ENCODE measurements at places on chromosomes 13 and 19. TPM values are rescaled to one million over a fixed set of nuclear protein-coding genes. Genes with fewer than 3 reads are reported as not detected.

ADM5 gene
- total RNA-seq, result 1.9 TPM

NCAN gene
- not detected for total RNA-seq

LSM7 gene
- 55.9 TPM for total RNA-seq

CEACAM7 gene
- not detected for total RNA-seq

TNNI3 gene
- not detected for total RNA-seq

TMEM221 gene
- not detected for total RNA-seq

PTH2 gene
- total RNA-seq, result not detected

PRTN3 gene
- not detected for total RNA-seq

GRCh38 chr19:29421196-29421545 is 104.6 kb upstream of the VSTM2B start:
- no peak overlapping the region for H3K27ac ChIP-seq
- DNase-seq, result no peak
- H3K27me3 ChIP-seq, result no peaks in the 10 kb centered on the region
- H3K4me3 ChIP-seq, result no peak overlapping the region
- no peaks in the 10 kb centered on the region for H3K4me1 ChIP-seq

GRCh38 chr13:74131227-74131626 is 3.0 kb downstream of the KLF12 start:
- H3K27me3 ChIP-seq, result no peaks in the 10 kb centered on the region
- H3K36me3 ChIP-seq, result no peaks in the 10 kb centered on the region
- H3K27ac ChIP-seq, result peak overlapping the region; percentile 15
- no peak overlapping the region for H3K4me3 ChIP-seq
- H3K4me1 ChIP-seq, result peaks cover 12% of the 10 kb centered on the region

GRCh38 chr13:99830931-99831330 is 140.6 kb downstream of the ZIC5 start:
- H3K4me3 ChIP-seq, result no peak overlapping the region
- DNase-seq, result no peak
- no peaks in the 10 kb centered on the region for H3K27me3 ChIP-seq
- no peaks in the 10 kb centered on the region for H3K4me1 ChIP-seq
- no peak overlapping the region for H3K27ac ChIP-seq

DNA sequence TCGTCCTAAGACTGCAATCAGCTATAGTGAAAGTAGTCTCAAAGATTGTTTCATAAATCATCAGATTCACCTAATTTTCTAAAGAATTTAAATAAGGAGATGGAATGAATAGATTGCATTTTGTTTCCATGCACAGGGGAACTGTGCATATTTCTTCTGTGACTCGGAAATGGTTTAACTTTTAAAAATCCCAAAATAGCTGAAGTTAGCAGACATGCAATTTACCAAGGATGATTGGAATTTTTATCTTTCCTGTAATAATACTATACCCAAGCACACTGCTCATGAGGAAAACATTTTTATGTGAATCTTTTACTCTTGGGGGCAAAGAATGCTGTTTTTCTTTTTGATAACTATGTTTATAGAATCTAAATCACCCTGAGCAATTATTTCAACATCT is 15.0 kb upstream of the LMO7 start:
- H3K27me3 ChIP-seq, result no peaks in the 10 kb centered on the region
- DNase-seq, result no peak
- H3K4me3 ChIP-seq, result no peak overlapping the region
- H3K4me1 ChIP-seq, result no peaks in the 10 kb centered on the region

DNA sequence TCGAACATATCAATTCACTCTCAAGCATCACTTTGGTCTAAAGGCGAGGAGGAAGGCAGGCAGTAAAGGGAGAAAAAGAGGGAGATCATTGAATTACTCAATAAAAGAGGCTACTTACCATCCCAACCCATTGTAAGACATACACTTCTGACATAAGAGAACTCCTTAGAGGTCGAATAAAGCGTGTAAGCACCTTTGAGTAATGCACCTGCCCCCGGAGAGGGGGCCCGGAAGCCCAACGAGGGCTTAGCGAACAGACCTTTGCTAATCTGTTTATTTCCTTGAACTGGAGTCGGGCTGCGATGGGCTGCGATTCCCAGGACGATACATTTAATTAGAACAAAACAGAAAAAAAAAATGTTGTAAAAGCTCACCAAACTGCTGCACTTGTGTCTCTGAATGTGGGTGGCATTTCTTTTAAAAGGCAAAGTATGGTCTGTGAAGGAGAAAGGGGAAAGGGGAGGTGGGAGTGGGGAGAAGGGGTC is 3.0 kb downstream of the ZC3H4 start:
- peak overlapping the region; percentile 100 for H3K27ac ChIP-seq
- no peaks in the 10 kb centered on the region for H3K36me3 ChIP-seq
- H3K4me1 ChIP-seq, result peaks cover 32% of the 10 kb centered on the region
- H3K27me3 ChIP-seq, result no peaks in the 10 kb centered on the region
- no peak for DNase-seq

DNA sequence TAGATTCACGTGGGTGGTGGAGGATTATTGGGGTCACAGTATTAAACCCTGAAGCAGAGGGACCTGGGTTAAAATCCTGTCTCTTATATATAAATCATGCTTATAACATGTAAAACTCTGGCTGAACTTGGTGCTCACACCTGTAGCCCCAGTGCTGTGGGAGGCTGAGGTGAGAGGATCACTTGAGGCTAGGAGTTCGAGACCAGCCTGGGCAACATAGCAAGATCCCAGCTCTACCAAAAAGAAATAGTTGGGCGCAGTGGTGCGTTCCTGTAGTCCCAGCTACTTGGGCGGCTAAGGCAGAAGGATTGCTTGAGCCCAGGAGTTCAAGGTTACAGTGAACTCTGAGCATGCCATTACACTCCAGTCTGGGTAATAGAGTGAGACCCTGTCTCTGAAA is 2.4 kb downstream of the ZNF805 start:
- no peak for DNase-seq
- no peak overlapping the region for H3K27ac ChIP-seq
- H3K36me3 ChIP-seq, result peaks cover 37% of the 10 kb centered on the region
- H3K27me3 ChIP-seq, result no peaks in the 10 kb centered on the region
- peaks cover 21% of the 10 kb centered on the region for H3K4me1 ChIP-seq
- H3K4me3 ChIP-seq, result no peak overlapping the region

GRCh38 chr13:49443357-49443703 is 534 bp downstream of the CAB39L start:
- H3K4me3 ChIP-seq, result peak overlapping the region; percentile 82
- H3K4me1 ChIP-seq, result peaks cover 19% of the 10 kb centered on the region

DNA sequence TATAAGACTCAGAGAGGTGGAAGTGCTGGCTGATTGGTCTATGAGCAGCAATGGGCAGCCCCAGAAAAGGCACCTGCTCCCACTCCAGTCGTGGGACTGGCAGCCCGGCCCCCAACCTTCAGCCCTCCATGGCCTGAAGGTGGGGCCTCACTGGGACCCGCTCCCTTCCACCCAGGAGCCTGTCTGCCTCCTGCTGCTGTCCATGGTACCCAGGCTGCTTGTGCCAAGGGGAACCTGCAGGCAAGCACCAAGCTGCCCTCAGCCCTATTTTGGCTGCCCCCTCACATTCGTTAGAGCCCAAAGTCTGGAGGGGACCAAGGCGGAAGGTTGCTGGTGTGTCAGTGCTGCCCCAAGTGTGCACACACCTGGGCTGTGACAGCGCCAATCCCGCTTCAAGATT is 2304.9 kb downstream of the PCDH9 start:
- H3K4me3 ChIP-seq, result no peak overlapping the region
- no peak for DNase-seq
- no peaks in the 10 kb centered on the region for H3K4me1 ChIP-seq

DNA sequence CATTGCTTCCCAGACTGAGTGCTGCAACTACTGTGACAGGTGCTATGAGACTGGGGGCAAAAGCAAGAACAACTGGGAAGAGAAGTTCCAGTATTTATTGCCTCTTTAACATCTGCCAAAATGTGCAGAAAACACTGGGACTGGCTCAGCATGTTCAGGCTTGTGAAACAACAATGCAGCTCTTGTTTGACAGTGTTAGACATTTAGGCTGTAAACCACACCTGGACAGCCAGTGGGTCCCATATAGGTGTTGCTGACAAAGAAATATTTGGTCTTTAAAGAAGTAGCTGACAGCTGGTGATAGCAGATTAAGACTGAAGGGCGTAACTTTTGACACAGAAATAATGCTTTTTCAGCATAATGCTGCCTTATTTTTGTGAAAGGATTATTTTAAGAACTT is 88.1 kb downstream of the STOML3 start:
- H3K27ac ChIP-seq, result no peak overlapping the region
- no peak for DNase-seq
- H3K4me3 ChIP-seq, result no peak overlapping the region
- H3K36me3 ChIP-seq, result no peaks in the 10 kb centered on the region

- no peak for DNase-seq
- H3K36me3 ChIP-seq, result no peaks in the 10 kb centered on the region
- no peaks in the 10 kb centered on the region for H3K27me3 ChIP-seq
- H3K4me1 ChIP-seq, result peaks cover 13% of the 10 kb centered on the region
- no peak within 1 kb of the TSS for H3K4me3 ChIP-seq
- H3K27ac ChIP-seq, result no peak within 1 kb of the TSS
These were observed at the start of gene LGALS7B for GRCh38 chr19:38788478-38789243. LGALS7B (plus strand) TSS chr19:38789200; CDS start chr19:38789227, 27 bp downstream.

- H3K27me3 ChIP-seq, result no peaks in the 10 kb centered on the region
- H3K4me3 ChIP-seq, result no peak overlapping the region
- DNase-seq, result no peak
- H3K27ac ChIP-seq, result no peak overlapping the region
- H3K4me1 ChIP-seq, result no peaks in the 10 kb centered on the region
- no peaks in the 10 kb centered on the region for H3K36me3 ChIP-seq
These were observed 586.8 kb upstream of the MIR17HG start for GRCh38 chr13:90760639-90761038.

GRCh38 chr13:40376296-40376849 is 290.1 kb downstream of the FOXO1 start:
- no peak overlapping the region for H3K27ac ChIP-seq
- no peaks in the 10 kb centered on the region for H3K36me3 ChIP-seq
- H3K4me3 ChIP-seq, result no peak overlapping the region
- H3K27me3 ChIP-seq, result no peaks in the 10 kb centered on the region
- DNase-seq, result no peak

DNA sequence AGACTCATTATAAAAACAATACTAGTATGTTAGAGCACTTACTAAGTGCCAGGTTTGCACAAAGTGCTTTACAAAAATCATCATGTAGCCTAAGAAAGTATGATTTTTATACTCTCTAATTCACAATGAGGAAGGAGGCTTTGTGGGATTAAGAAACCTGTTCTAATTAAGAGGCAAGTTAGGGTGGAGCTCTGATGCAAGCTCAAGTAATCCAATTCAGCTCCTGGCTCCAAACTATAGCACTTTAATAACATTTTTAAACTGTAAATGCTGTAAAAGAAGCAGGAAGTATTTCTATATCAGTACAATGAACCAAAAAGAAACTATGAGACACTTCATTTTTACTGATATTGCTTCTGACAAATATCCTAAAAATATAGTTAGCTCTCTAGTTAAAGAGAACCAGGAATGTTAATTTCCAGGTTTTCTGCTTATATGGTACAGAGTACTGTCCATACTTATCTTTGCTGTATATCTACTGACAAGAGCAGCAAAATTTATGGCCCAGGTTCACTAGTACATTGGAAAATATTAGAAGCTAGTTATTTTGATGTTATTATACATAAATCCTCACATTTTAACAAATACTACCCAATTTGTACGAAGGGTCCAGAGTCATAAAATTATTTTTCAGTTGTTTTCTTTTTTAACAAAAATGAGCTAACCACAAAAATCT is 482.0 kb downstream of the DIAPH3 start:
- no peak overlapping the region for H3K27ac ChIP-seq
- no peak for DNase-seq
- H3K36me3 ChIP-seq, result no peaks in the 10 kb centered on the region
- no peaks in the 10 kb centered on the region for H3K27me3 ChIP-seq
- H3K4me1 ChIP-seq, result no peaks in the 10 kb centered on the region

DNA sequence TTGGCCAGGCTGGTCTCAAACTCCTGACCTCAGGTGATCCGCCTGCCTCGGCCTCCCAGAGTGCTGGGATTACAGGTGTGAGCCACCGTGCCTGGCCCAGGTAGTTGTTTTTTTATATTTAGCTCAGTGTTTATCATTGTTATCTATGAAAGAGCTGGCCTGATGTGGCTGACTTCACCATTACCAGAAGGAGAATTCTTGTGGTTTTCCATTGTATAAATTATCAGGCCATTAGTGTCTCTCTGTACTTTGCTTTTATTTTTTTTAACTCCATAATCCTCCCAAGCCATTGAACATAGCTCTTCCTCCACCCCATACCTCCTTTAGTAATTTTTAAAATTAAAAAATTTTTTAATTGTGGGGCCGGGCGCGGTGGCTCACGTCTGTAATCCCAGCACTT is 24.2 kb downstream of the CERS4 start:
- no peaks in the 10 kb centered on the region for H3K36me3 ChIP-seq
- no peaks in the 10 kb centered on the region for H3K4me1 ChIP-seq
- no peak for DNase-seq

DNA sequence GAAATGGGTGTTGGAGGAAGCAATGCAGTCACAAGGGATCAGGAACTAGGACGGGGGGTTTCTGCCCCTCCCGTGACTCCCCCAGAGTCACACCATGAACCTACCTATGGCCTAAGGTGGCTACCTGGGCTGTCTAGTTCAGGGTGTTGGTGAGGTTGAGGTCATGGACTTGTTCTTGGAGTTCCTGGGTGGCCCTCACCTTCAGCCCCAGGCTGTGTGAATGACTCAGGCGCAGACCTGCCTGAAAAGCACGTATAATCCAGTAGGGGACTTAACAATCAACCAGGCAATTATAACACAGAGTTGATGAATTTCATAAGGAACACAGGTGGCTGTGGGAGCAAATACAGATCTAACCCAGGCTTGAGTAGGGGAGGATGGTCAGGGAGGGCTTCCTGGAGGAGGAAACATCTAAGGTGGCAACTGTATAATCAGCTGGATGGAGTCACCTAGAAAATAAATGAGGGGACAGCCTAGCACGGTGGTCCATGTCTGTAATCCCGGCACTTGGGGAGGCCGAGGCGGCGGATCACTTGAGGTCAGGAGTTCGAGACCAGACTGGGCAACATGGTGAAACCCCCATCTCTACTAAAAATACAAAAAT is 25.6 kb upstream of the ADGRE1 start:
- DNase-seq, result no peak
- no peak overlapping the region for H3K4me3 ChIP-seq

GRCh38 chr19:10333758-10334587 is 644 bp upstream of the RAVER1 start:
- no peak for DNase-seq
- peak overlapping the region; percentile 86 for H3K27ac ChIP-seq
- peaks cover 13% of the 10 kb centered on the region for H3K4me1 ChIP-seq
- no peaks in the 10 kb centered on the region for H3K27me3 ChIP-seq
- H3K36me3 ChIP-seq, result peaks cover 15% of the 10 kb centered on the region

DNA sequence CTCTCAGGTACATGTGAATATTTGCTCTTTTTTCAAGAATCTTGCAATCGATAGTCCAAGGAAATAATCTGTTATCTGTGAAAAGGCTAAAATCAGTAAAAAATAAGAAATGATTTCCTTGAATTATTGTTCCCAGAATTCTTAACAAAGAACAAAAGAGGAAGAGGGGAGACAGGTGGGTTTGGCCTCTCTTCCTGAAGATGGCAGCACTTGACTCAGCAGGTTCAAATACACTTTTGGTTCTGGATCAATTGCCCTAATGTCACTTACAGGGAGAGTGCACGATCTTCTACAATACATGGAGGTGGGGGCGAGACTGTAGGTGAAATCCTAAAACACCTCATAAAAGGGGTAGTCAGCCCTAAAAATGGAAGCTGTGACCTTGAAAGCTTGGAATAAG is 358.7 kb downstream of the IRS2 start:
- DNase-seq, result no peak
- H3K27me3 ChIP-seq, result no peaks in the 10 kb centered on the region
- H3K36me3 ChIP-seq, result no peaks in the 10 kb centered on the region

GRCh38 chr13:74087357-74087756 is 46.8 kb downstream of the KLF12 start:
- H3K27me3 ChIP-seq, result no peaks in the 10 kb centered on the region
- no peaks in the 10 kb centered on the region for H3K36me3 ChIP-seq
- DNase-seq, result no peak
- no peaks in the 10 kb centered on the region for H3K4me1 ChIP-seq

Data from upper lobe of right lung (tissue), 1 donor.